ENCODE measurements at places on chromosomes 12 and 14. TPM values are rescaled to one million over a fixed set of nuclear protein-coding genes. Genes with fewer than 3 reads are reported as not detected.

TPPP2 gene
- total RNA-seq, result not detected

PNP gene
- total RNA-seq, result 88.2 TPM

RFX4 gene
- not detected for total RNA-seq

A2M gene
- 2.8 TPM for total RNA-seq

DNA sequence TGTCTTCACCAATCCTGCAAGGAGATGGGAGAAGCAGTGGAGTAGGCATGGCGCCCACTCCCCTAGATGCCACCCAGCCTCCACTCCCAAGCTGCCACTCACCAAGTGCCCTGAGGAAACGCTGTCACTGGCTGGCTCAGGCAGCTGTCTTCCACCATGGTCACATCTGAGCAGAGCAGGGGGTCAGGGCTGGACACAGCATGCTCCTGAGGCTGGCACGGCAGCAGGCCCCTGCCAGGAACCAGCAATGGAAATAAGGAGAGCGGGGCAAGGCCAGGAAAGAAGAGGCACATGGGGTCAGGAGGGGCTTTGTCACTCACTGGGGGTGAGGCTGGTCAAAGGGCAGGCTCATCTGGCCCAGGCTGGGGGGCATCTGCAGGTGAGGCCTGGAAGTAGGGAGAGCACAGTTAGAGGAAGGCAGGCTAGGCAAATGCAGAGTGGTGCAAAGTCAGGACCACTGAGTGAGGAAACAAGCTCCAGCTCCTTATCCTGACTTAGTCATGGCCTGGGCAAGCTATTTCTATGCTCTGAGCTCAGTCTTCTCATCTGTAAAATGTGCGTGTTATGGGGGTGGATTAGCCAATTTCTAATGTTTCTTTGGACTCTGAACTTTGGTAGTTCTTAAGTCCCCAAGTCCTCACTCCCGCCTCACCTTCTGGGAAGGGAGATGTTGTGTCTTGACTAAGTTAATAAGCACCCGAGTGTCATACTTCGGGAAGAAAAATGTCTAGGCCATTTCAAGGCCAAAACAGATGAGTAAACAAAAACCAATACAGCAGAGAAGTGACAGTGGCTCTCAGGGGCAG lies 8.0 kb downstream of the NAB2 start:
- no peak for DNase-seq

DNA sequence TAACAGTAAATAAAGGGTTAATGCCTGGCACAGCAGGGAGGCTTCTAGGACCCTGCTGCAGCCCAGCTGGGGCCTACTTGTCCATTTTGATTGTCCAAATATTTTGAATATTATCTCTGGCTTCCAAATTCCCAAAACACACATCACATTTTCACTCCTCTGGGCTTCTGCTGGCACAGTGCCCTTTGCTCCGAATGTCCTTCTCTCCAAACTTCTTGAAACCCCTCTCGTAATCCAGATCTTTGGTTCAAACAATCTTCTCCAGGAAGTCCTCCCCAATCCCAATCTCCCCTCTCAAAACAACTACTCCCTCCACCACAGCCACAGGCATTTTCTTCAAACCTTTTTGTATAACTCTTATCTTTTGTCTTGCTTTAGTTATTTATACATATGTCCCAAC lies 225.6 kb downstream of the PPM1H start:
- DNase-seq, result no peak

GRCh38 chr14:81474148-81474492 lies 59.5 kb downstream of the SEL1L start:
- no peak for DNase-seq

GRCh38 chr14:89720076-89720687 lies 234.3 kb downstream of the EFCAB11 start:
- DNase-seq, result no peak

GRCh38 chr14:65588426-65589140 lies 176.1 kb downstream of the FUT8 start:
- DNase-seq, result no peak

- no peak for DNase-seq
These were observed 69.5 kb downstream of the LRIG3 start for GRCh38 chr12:58850826-58851225.

- no peak for DNase-seq
These were observed 85.6 kb downstream of the SLC2A13 start for GRCh38 chr12:40020261-40020691.

GRCh38 chr14:20583142-20583541 lies 4.7 kb downstream of the RNASE11 start:
- DNase-seq, result no peak

- DNase-seq, result no peak
These were observed 136.2 kb downstream of the MED13L start for GRCh38 chr12:116141110-116141832.

DNA sequence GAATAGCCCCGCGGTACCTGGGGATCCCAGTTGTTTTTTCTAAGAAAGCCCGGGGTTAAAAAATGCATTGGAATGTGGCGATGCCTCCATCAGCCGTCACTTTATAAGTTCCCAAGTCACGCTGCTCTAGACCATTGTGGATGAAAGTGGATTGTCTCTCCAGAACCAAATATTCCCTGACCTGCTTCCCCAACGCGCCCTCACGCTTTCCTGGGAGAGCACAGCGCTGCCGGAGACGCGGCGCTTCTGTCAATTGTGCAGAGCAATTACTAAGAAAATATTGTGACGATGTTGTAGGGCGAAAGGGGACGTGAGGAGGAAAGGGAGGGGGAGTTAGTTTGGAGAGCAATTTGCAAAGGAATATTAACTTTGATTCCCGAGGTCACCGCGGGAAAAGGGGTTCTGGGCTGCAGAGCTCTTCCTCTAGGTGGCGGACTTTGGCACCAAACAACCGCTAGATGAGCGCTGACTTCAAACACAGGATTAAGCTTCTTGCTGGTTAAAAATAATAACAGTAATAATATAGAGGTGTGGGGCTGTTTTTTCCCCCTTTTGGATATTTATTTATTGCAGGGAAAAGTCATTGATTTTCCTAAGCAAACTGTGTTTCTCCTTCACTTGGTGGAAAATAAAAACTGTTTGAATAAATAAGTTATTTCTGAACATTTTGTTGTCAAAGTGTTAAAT lies 9.6 kb upstream of the FOXG1 start:
- peak; percentile 25 for DNase-seq
